ENCODE measurements at places on chromosomes 2 and 18.

GRCh38 chr2:69798290-69798908, 31.1 kb upstream of the GMCL1 start:
- DNase-seq = no peak

DNA sequence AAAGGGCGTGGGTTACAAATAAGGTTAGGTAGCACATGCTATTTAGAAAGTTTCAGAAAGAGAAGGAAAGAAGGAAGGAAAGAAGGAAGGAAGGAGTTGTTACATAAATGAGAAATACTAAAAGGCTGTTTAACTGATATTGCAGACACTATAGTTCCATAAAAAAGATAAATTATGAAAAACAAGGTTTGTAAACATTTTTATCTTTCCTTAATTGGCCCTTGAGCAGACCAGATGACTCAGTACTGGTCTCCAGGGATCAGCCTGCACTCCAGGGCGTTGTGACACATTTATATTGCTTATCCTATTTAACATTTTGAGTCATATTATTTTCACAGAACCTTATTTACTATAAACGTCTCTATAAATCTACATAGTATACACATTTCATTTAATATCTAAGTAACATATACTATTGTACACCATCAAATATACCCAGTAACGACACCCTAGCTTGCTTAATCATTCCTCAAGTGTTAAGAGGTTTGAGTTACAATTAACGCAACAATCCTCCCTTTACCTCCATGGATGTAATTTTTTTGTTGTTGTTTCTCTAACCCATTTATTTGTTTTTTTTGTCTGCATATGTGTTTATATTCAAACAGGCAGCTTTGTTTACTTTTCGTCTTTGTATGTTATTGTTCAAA, 2.8 kb upstream of the RAB31 start:
- DNase-seq = no peak

- DNase-seq = no peak
These were observed 342.9 kb downstream of the PARD3B start for GRCh38 chr2:204888222-204888621.

DNA sequence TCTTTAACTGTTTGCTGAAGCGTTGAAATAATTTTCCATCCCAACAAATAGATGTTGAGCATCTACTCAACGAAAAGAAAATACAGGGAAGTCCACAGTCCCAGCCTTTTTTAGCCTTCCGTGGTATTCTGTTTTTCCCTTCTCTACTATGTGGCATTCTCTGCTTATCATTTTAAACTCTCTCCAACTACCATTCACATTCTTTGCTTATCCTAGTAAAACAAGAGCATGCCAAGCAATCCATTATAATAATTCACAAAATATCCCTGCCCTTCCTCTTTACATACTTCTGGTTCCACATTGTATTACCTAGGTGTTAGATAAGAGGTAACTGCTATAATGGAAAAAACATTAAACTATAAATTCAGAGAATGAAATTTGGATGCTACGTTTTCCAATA, 1.6 kb upstream of the SESTD1 start:
- DNase-seq = no peak

DNA sequence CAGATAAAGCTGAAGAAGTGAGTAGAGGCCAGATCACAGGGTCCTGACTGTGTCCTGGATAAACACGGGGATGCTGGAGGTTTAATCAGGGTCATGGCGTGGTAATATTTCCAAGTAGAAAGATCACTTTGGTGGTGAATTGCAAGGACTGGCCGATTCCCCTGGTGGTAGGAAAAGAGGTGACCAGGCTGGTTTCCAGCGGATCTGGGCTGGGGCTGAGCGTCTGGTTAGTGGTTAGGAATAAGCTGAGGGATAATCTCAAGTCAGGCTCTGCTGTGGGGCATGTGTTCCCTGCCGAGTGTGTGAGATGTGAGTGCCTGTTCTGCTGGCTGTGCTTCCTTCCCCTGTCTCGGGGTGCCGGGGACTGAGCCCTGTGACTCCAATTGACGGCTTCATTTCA, 484.0 kb downstream of the TSN start:
- DNase-seq = no peak

- DNase-seq = no peak
These were observed 41.3 kb upstream of the YPEL5 start for GRCh38 chr2:30105556-30105955.

DNA sequence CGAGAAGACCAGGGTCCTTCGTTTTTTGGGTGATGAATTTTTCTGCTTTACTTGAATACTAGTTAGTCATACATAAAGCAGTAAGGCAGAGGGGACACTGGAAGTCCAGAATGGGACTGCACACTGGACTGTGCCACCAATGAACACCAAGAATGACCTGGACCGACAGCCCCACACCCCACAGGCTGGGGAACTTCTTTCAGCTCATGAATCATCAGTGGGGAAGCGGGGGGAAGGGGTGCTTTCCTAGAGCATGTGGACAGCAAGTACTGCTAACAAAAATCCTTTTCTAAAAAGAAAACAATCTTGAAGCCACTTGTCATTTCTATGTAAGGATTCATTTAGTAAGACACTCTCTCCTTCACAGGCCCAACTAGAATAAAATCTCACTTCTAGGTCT, 86.0 kb downstream of the DTNB start:
- DNase-seq = no peak

DNA sequence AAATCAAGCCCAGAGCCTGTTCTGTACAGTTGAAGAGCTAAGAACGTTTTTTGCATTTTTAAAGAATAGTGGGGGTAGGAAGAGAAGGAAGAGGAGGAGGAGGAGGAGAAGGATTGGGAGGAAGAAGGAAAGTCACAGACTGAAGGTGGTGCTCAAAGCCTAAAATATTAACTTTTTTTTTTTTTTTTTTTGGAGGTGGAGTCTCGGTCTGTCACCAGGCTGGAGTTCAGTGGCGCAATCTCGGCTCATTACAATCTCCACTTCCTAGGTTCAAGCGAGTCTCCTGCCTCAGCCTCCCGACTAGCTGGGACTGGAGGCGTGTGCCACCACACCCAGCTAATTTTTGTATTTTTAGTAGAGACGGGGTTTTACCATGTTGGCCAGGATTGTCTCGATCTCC, 18.3 kb upstream of the KLHL29 start:
- no peak for DNase-seq

DNA sequence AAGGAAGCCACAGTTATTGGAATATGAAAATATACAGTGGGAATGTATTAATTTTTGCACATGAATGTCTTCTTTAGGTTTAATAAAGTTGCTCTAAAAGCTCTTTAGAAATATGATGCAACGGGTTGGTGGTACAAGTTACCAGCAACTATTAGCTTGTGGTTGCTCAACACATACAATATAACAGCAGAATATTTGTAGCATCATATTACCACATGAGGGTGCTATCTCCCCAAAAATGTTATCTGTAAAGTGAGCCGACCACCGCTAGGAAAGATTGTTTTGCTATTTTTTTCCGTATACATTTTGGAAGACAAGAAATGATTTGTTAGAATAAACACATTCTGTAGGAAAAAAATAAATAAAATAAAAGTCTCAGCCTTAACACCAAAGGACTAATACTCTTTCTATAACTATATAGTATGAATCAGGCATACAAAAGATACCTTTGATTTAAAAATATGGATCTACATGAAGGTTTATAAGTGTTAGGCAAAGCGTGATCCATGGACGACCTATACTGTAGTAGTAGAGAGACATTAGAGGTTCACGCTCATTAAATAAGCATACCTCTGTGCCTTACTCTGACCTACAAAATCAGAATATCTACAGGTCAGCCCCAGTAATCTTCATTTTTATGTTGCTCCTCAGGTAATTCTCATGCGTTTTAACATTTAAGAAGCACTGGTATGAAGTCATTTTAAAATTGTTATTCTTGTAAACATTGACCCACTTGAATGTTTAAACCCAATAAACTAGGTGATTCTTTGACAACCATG, 1110.6 kb upstream of the ACVR2A start:
- no peak for DNase-seq

DNA sequence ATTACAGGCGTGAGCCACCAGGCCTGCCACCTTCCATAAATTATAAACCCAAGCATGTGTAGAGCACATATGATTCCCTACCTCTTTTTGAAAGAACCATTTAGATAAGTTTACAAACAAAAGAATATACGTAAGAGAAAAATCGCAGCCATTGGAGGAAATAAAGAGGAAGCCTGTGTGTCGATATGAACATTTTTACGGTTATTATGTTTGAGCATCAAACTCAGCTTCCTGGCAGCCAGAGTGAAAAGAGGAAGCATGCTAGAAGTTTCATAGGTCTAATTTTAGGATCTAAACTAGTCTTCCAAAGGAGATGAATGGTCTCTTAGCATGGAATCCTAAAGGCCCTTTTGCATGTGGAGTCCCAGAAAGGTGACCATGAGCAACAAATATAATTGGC, 104.3 kb downstream of the PLB1 start:
- peak; percentile 71 for DNase-seq

- DNase-seq = no peak
These were observed 450.7 kb downstream of the TNS1 start for GRCh38 chr2:217552081-217552480.

DNA sequence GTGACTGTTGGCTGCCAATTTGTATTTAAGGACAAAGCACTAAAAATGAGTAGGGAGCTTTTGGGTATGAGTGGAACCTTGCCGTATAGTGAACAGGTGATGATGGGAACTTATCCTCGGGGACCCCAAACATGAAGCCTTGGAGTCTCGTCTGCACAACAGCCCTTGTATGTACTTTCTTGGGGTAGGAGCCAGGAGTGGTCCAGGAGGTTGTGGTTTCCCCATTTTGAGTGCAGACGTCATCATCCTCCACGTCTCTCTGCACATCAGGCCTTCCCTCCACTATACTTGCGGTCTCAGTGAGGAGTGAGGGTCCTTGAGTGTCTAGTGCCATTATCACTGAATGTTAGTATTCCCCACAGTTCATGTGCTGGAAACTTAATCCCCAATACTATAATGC, 101.5 kb upstream of the HS6ST1 start:
- DNase-seq = no peak
